Effector CD4-positive, alpha-beta T cell (primary cell): ENCODE measurements at places on chromosomes 12 and 14.
A peak's percentile ranks its signal among the peaks of the same experiment; 100 is the strongest.

DNA sequence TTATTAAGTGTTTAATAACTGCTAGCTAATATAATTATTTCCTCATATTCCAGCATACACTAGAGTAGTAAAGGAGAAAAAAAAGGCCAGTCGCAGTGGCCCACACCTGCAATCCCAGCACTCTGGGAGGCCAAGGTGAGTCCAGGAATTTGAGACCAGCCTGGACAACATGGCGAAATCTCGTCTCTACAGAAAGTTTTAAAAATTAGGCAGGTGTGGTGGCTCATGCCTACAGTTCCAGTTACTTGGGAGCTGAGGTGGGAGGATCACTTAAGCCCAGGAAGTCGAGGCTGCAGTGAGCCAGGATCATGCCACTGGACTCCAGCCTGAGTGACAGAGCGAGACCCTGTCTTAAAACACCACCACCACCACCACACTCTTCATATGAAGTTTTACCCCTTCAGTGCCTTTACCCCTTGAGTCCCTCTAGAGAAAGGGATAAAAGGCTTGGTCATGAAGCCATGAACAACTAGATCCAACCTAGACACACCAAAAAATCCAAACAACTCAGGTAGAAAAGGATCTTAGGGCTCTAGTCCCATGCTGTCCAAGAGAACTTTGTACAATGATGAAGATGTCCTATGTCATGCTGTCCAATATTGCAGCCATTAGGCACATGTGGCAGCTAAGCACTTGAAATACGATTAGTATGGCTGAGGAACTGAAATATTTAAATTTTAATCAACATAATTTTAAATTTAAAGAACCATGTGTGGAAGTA lies 29.6 kb downstream of the ATXN2 start:
- no peak for DNase-seq

DNA sequence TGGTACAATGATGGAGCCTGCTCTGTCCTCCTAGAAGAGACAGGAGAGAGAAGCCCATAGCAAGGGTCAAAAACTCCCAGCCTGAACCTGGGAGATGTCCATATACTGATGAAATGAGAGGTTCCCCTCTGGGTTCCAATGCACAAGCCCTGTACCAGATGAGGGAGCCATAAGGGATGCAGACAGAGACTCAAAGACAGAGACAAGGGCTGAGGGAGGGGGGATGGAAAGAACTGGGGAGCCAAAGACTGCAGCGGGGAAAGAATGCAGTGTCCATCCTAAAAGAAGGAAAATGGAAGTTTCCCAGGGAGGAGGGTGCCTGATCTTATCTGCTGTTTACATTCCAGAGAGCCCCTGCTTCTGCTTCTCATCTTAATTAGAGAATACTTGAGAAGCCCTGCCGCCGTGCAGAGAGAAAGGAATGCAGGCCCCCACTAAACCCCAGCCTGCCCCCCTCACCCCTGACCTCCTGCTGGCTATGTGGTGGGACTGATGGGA lies 27.7 kb downstream of the KRT18 start:
- DNase-seq: no peak

DNA sequence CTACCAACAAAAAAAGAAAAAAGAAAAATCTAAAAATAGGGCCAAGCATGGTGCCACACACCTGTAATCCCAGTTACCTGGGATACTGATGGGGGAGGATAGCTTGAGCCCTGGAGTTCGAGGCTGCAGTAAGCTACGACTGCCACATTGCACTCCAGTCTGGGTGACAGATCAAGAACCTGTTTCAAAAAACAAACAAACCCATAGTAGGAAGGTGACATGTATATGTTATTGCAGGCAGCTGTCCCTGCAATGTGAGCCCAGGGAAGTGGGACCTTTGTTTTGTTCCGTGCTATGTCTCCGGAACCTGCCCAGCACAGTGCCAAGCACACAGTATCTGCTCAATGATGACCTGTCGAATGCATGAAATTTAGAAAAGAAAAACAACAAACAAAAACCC lies 37.2 kb upstream of the YY1 start:
- DNase-seq: no peak

DNA sequence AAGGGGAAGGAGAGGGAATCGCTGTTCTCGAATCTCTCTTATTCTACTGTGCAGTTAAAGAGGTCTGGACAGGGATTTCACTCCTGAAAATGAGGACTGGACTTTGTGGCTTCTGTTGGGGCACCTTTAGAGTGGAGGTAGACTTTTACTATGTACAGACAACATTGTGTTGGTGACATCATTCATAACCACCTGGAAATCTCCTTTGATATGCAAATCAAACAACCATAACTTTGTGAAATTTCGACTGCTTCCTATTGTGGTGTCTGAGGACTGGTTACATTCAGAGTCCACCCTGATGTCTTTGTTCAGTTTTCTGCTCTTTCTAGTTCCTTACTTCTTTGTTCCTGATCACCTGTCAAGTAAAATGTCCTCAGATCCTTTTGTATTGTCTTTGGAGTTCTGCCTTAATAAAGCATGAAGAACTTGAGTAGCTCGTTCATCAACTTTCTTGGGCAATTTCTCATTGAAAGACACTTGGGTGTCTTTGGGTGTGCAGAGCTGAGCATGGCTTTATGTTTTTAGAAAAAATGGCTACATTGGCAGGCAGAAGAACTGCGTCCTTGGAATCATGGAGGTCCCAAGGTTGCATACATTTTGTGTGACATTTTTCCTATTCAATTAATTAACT lies 29.8 kb downstream of the LRRK2 start:
- no peak for DNase-seq

DNA sequence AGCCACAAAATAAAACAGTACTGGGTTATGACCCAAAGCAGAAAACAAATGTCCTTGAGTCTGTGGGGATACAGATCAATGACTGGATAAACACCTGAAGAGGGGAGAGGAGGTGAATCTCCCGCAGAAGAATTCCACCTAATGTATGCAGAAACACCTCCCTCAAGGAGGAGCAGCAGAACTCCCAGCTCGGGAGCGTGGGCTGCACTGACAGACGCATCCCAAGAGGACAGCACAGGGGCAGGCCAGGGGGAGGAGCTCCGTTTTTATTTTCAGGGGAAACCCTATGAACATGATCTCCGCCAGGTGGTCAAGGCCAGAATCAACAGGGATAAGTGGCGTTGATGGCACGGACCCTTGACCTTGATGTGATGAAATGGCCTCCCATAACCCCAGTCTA lies 41.8 kb upstream of the PPP2R5C start:
- no peak for DNase-seq

- no peak for DNase-seq
Measured at GRCh38 chr12:84964048-84964447, 51.4 kb upstream of the SLC6A15 start.

DNA sequence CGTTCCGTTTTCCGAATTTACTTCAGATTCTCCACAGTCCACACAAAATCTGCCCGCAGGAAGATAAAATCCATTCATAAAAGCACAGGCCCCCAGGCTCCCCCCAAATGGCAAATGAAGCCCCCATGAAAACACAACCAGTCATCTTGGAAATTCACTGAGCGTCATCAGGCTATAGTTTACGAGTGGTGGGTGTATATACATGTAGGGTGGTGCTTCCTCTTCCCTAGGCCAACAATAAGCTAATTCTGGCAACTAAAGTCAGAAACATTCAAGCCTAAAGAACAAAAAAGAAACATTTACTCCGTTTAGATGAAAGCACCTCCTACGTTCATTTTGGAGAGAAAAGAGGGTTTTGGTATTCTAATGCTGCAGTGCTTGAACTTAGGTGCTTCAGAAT lies 5.8 kb downstream of the GPR68 start:
- DNase-seq: no peak

DNA sequence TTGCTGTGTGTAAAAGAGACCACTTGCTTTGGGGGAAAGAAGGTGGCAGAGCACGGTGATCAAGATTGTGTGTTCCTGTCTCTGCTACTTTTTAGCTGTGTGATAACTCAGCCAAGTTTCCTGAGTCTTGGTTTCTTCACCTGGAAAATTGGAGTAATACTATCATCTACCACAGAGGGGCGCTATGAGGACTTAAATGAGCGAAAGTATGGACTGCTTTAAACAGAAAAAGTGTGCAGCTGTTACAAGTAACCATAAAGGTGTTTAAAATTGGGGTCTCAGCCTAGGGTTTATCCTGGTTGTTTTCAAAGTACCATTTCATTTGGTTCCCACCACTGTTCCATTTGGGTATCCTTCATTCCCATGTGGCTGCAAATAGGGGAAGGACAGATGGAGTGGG lies 65.9 kb upstream of the WSCD2 start:
- no peak for DNase-seq

- DNase-seq: no peak
Measured at GRCh38 chr14:85093631-85094330, 436.2 kb upstream of the FLRT2 start.

- DNase-seq: no peak
Measured at GRCh38 chr12:128933039-128933438, 79.8 kb downstream of the GLT1D1 start.

DNA sequence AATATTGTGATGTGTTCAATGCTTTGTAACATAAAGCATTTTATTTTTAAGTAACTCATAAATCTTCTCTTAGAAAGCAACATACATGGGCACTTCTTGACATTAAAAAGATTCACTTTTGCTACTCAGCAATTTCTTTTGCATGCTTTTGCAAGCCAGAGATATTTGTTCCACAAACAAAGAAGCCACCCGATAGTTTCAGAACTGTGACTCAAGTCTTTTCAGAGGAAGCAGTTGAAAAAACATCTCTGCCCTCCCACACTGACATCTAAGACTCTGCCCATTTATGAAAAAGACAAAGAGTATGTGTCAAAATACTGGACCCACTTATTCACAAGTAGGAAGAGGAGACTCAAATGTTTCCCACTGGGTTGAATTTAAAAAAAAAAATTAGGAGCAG lies 7.5 kb downstream of the APPL2 start:
- DNase-seq: no peak

GRCh38 chr12:62127516-62127915 lies 132.7 kb upstream of the USP15 start:
- DNase-seq: no peak

- DNase-seq: no peak
Measured at GRCh38 chr14:68216079-68216478, 396.5 kb downstream of the RAD51B start.

GRCh38 chr12:31603546-31604009 lies 12.6 kb upstream of the DENND5B start:
- DNase-seq: no peak

DNA sequence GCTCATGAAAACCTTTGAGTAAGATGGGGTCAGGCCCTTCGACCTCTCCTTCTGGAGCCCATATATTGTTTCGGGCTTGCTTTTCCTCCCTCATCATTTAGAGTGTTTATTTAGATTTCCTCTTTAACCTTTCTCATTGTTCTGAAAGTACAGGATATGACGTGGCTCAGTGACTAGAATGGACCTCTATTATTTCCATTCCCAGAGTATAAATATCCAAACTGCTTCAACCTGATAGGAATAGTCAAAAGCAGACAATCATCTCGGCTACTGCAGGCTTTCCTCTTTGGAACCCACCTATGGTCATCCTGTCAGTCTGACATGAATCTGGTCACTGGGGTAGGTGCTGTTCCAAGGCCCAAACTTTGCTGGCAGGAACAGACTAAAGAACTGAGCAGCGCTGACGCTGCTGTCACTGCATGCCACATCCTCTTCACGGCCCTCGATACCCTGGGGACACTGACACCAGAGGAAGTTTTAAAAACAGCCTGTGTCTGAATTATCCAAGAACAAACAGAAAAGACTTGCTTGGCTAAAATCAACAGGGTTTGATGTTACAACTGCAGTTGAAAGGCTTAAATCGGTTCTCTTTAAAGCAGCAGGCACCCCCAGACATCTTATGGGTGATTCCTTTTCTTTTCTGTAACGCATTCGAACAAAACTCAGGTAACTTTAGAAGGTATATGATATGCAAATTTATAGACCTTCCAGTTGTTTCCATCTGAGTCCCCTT lies 5.0 kb upstream of the DDX47 start:
- DNase-seq: peak; percentile 51

GRCh38 chr14:79708426-79709388 lies 502.6 kb downstream of the DIO2 start:
- no peak for DNase-seq

DNA sequence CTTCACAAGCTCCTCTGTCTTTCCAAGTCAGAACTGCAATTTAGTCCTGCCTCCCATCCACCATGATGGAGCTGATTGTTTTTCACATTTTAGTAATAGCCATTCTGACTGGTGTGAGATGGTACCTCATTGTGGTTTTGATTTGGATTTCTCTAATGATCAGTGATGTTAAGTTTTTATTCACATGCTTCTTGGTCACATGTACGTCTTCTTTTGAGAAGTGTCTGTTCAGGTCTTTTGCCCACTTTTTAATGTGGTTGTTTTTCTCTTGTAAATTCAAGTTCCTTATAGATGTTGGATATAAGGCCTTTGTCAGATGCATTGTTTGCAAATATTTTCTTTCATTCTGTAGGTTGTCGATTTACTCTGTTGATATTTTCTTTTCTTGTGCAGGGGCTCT lies 4.1 kb upstream of the TAS2R14 start:
- no peak for DNase-seq

- DNase-seq: peak; percentile 31
Measured at GRCh38 chr12:106919910-106920544, 35.7 kb upstream of the TMEM263 start.

GRCh38 chr12:52419656-52420055 lies 13.5 kb upstream of the KRT82 start:
- no peak for DNase-seq

- DNase-seq: no peak
Measured at GRCh38 chr14:60974090-60974651, 6.7 kb downstream of the TRMT5 start.

- no peak for DNase-seq
Measured at GRCh38 chr12:57609781-57610553, 1.3 kb upstream of the ARHGEF25 start.

GRCh38 chr12:19129486-19130223 lies at the start of gene PLEKHA5:
TSS of gene PLEKHA5 (plus strand) at chr12:19129733. CDS start at chr12:19129800, 67 bp downstream.
- peak; percentile 8 for DNase-seq

- no peak for DNase-seq
Measured at GRCh38 chr14:94571395-94571794, 9.8 kb upstream of the SERPINA5 start.

DNA sequence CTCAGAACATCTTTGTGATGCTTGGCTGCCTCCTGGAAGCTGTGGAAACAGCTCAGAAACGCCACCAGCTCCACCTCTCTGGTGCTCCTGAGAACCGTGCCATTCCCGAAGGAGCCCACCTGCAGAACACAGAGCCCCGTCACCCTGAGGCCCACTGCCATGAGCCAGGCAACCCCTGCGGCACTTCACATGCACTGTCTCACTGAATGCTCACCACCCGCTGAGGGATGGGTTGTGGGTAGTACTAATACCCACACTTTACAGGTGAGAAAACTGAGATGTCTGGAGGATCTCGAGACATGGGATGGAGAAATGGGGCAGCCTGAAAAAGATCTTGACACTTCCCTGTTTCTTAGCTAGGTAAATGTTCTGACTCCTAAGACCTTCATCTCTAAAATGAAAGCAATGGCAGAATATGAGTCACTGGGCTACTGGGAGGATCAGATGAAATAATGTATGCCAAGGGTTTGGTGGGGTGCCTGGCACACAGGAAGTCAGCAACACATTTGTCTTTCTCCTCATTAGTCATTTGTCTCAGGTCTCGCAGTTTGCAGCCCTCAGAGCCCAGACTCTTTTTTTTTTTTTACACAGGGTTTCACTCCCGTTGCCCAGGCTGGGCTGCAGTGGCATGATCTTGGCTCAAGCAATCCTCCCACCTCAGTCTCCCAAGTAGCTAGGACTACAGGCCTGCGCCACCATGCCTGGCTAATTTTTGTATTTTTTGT lies 5.3 kb downstream of the OASL start:
- peak; percentile 41 for DNase-seq
